ENCODE measurements at places on chromosomes 3 and 15.

DNA sequence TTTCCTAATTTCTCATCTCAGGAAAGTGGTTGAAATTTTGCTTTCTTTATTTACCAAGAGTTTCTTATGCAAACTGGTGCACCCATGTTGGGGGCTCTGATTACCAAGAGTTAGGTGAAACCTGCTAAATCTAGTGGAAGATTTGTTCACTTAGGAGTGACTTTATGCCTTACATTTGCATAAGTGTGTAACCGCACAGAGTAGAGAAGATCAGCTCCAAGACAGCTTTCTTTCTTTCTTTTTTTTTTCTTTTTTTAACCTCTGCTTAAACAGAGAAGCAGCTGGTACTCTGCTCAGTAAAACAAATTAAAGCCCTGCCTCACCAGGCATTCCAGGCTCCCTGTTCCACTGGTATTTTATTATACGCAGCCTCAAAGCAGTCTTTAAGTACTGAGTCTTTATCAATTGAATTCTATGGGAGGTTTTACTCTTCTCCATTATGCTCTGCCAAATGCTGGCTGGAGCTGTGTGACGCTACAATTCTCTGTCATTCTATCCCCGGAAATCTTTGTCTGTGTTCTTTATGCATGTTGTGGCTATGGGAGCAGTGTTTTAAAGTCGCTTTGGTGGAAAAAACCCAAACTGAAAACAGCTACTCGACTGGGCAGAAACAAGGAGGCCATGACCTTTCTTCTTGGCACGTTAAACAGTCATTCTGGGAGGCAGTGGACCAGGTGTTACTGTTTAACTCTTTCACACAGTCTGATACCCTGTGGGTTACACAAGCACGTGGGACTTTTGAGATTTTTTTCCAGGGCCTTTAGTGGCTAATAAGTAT lies 55.2 kb upstream of the GBE1 start:
- peak; percentile 49 for DNase-seq

GRCh38 chr3:11386465-11387113 lies 114.4 kb downstream of the ATG7 start:
- no peak for DNase-seq

DNA sequence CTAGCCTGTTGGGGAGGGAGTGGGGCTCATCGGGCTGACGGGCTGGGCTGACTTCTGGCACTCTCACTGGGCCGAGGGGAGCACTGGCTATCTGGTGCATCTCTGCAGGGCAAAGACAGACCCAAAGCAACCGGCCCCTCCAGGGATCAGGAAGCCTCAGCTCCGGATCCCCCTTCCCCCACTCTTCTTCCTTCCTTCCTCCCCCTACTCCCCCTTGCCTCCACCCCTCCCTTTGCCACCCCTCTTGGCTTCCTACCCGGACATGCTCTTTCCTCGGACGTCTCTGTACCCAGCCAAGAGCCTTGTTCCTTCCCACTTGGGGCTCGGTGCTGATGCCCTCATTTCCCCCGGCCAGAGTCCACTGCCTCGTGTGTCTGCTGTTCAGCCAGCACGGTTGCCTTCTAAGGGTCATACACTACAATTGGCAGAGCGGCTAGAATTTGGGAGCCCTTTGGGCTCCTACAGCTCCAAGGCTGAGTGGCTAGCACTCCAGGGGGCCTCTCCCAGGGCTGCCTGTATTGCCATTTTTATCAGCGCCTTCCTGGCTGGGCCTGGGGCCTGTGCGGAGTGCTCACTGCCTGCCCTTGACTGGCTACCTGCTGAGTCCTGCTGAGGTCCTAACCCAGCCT lies 10.9 kb downstream of the SEMA3F start:
- no peak for DNase-seq

DNA sequence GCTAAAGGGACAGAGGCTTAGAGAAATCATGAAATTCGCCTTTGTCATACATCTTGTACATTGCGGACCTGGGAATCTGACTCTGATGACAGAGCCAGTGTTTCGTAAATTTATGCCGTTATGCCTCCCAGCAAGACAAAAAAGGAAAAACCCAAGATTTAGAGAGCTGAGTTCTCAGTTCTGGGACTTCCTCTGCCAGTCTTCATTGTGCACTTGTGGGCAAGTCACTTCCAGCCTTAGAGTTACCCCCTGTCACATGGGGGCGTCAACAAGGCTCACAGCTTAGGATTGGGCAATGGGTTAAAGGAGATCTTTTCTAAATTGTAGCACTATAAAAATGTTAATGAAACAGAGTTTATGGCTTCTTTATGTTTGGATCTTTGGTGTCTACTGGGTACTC lies 41.9 kb upstream of the MITF start:
- no peak for DNase-seq

- DNase-seq, result no peak
These were observed 503.5 kb downstream of the MAGI1 start for GRCh38 chr3:65535260-65535659.

DNA sequence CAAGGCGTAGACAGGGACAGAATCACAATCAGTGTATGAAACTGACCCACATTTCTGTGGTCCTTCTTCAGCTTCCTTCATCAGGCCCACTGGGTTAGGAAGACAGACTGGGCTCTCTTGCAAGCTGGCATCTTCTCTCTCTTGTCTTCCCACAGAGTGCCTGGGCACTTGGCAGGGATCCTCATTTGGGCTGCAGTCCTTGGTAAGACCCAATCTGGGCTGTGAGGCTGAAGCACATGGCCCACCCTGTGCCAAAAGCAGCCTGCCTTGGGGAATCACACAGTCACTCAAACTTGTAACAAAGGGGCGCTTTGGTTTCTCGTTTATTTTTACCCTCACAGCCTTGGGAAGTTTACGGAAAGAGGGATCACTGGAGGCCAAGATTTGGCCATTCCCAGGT lies 8.2 kb upstream of the EPHB3 start:
- no peak for DNase-seq

DNA sequence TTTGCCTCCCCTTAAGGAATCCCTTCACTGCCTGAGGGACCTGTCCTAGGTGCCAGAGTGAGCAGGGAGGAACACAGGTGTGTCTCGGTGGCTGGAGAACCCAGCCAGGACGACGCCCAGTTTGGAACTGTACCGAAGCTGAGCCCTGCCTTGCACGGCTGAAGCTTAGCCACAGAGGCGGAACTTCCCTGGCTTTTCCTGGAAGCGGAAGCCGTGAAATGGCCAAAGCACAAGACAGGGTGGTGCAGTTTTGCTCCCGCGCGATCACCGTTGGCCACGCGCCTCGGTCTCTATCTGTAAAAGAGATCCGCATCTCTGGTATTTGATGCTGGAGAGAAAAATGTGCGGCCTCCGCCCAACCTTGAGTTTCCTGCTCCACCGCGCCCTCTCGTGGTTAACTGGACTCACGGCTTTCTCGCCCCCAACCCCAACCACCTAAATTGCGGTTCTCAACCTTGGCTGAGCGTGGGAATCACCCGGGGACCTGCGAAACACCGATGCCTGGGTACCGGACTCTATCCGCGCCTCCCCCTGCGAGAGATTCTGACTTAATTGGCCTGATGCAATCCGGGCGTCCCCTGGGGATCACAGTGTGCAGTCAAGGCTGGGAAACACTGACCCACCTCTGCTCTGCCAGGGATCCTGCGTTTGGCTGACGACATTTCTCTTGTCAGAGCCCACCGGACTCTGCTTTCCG lies 70.7 kb upstream of the ABHD2 start:
- DNase-seq, result peak; percentile 56

GRCh38 chr3:134364061-134364935 lies 9.9 kb downstream of the AMOTL2 start:
- peak; percentile 76 for DNase-seq

DNA sequence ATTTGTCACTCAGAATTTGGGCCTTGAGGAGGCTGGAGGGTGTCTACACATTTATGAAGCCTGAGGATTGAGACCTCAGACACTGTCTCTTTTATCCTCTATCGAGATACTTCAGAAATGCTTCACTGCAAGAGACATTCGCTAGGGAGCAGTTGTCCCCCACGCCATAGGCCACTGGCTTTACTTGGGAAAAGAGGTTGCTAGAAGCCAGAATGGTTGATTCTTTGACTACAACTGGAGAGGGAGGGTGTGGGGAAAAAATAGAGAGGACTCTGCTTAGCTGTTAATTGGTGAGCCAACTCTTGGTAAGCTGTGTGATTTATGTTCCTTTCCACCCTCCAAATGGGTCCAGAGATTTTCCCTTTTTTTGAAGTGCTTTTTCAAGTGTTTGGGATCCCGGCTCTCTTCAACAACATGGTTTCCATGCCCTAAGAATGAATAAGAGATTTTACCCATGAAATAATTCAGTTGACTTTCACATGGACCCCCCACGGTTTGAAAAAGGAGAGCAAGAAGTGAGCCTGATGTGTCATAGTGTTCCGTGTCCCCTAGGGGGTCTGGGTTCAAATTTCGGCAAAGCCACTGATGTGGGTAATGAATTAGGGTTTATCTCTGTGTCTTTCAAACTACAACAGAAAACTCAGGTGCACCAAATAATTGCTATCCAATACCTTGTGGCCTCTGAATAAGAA lies 2.7 kb downstream of the BOC start:
- no peak for DNase-seq

GRCh38 chr3:129603561-129603942 lies 2.9 kb downstream of the PLXND1 start:
- no peak for DNase-seq

- no peak for DNase-seq
These were observed 190.8 kb downstream of the XXYLT1 start for GRCh38 chr3:195080125-195080524.

DNA sequence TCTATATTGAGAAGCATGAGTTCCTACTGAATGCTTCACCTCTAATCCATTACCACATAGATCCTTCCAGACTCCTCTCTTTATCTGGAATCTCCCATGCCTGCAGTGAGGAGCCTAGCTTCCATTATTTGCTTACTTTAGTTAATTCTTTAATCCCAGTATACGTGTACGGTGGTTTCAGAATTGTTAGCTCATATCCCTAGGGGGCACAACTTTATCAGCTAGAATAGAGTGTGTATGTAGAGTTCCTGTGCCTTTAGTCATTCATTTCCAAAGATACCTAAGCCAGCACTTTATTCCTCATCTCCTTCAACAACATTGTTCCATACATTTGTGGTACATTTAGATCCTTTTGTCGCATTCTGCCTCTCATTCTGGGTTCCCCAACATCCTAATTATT lies 226.0 kb downstream of the TJP1 start:
- DNase-seq, result no peak

- DNase-seq, result no peak
These were observed 152.2 kb upstream of the MEIS2 start for GRCh38 chr15:37252530-37252929.

- no peak for DNase-seq
These were observed 113.1 kb downstream of the TIGIT start for GRCh38 chr3:114406922-114407321.

GRCh38 chr3:128011140-128011539 lies 41.1 kb upstream of the SEC61A1 start:
- no peak for DNase-seq

DNA sequence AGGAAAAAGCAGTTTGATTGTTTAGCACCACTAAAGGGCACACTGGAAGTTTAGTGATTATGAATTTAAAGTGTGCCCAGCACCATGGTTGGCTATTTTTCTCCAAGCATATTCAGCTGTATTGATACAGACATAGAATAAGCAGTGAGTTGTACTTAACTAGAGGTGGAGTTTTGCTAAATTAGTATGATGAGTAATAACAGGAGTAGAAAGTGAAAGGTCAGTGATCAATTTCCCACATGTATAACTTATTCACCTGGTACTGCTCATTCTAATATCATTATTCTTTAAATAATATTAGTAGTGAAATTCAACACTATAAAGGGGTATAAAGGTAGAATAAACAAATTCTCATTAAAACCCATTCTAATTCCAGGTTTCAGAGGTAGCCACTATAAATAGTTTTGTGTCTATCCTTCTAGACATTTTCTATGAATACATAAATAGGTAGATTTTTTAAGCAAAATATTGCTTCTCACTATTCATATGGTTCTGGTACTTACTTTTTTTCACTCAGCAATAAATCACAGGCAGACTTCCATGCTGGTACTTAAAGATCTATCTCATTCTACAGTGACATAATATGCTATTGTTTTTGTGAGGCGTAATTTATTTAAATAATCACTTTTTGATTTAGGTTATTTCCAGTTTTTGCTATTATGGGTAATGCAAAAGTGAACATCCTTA lies 732.9 kb downstream of the VGLL3 start:
- DNase-seq, result no peak

DNA sequence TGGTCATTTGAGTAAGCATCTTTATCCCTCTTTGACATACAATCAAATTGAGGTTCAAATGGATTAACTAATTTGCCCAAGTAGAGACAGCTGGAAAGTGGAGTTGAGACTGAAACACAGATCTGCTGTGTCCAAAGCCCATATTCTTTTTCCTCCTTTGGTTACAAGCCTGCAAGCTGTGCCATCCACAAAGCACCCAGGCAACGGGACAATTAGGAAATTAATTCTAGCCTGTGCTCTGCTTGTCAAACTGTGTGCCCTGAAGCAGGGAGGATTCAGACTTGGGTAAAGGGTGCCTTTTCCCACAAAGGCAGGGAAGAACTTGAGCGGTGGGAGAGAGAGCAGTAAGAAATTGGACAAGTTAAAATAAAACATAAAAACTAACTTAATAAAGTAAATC lies 127.9 kb downstream of the DTWD1 start:
- DNase-seq, result no peak

DNA sequence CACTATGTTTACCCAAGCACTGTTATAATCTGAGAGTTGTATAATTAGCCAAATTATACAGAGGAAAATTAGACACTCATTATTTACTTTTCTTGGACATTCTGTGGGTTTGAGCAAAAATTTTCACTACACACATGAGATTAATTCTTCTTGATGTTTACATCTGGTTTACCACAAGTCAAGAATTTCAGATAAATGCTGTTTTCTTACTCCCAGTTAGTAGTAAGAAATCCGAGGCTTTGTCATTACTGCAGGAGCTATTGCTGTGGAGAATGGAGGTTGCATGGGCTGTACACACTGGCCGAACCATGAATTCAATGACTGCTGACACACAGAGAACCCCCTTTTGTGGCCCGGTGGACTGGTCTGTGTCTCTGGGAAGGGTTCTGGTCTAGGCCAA lies 207.7 kb upstream of the CFAP20DC start:
- DNase-seq, result no peak

DNA sequence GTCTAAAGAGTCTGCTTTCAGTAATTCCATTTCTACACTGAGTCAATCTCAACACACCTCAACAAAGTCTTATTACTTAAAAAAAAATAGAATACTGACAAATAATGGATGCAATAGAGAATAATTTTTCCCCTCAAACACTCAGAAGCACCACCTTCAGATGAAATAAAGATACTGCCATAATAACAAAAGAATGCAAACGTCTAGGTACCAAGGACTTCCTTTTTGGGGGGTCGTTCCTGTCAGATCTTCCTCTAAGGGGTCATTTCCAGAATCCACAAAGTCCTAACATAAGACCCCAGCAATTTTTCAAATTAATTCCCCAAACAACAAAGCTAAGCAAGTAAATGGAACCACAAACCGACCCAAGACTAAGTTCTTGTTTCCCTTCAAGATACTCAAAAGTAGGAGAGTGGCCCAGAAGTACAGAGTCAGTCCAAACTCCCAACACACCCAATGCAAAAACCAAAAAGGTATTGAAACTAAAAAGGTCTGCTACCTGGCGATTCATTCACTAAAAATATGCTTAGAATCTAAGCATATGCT lies 1.3 kb downstream of the RYK start:
- DNase-seq, result no peak

All from HFF-Myc (cell line).